GM23248 (cell line): ENCODE measurements at places on chromosomes 5 and 9.

DNA sequence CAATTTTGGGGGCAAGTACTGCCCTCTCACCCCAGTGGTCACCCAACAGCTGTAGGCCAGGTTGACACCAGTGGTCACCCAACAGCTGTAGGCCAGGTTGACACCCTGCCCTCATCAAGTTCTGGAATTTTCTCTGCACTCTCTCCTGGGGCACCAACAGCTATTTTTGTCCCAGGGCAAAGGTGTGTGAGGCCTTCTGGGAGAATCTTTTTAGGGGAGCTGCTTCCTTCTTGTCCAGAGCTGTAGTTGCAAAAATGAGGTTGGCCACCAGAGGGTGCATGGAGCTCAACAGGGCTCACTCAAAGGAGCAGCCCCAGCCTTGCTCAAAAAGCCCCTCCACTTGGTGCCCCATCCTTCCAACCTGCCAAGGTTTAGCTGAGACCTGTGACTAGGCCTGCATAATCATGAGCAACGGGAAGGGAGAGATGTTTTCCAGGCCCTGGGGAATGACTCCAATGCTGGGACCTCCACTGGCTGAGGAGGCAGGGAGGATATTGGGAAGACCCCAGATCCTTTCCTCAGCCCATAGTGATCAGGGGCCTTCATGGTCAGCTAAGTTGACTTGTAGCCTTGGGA is 10.6 kb upstream of the P4HA2 start:
- DNase-seq: peak; percentile 74

DNA sequence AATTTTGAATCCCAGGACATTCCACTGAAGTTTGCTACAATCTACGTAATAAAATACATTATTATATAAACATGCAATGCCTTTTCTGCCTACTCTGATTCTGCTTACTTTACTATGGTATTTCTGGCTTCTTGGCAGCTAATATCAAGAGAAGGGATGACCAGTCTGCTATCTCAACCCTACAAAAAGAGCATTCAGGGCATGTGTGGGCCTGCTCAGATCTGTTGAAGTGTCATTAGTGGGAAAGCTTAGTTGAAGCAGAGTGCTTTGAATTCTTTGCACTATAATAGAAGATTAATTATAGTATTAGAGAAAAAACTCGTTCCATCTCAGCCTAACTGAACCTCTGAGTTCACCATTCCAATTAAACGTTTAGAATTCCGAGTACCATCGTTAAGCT is 339.5 kb upstream of the ISL1 start:
- no peak for DNase-seq

DNA sequence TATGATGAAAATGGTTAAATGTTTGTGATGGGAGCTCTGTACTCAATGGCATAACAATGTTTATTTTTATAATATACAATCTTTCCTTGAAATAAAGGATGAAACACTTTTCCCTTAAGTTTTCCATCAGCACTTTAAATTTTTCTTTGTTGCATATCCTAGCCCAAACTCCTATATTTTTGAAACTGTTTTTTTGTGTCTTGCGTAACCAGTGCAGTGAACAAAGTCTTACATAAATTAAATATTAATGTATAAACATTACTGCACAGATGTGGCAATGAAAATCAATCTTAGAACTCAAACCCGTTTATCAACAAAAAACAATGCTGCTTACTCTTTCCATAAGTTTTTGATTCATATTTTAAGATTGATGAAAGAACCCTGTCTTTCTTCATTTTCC is 34.1 kb upstream of the IL31RA start:
- no peak for DNase-seq

GRCh38 chr5:54311176-54311677 is 854 bp upstream of the ARL15 start:
- DNase-seq: peak; percentile 52

GRCh38 chr9:106745457-106745856 is 117.5 kb upstream of the ZNF462 start:
- no peak for DNase-seq

- peak; percentile 70 for DNase-seq
These were observed 532.4 kb downstream of the ANXA1 start for GRCh38 chr9:73683862-73684591.

- no peak for DNase-seq
These were observed 59.0 kb downstream of the USP20 start for GRCh38 chr9:129894120-129894823.

- DNase-seq: no peak
These were observed 376.8 kb downstream of the EBF1 start for GRCh38 chr5:158722940-158723339.

- no peak for DNase-seq
These were observed 94.4 kb downstream of the MAPKAP1 start for GRCh38 chr9:125612616-125613015.

- no peak for DNase-seq
These were observed 69.8 kb upstream of the PLPP6 start for GRCh38 chr9:4592295-4592694.

GRCh38 chr5:34498572-34498971 is 157.6 kb upstream of the RAI14 start:
- DNase-seq: no peak

GRCh38 chr5:66889524-66889923 is 293.3 kb downstream of the MAST4 start:
- no peak for DNase-seq
